Astrocyte (in vitro differentiated cells and primary cell): ENCODE measurements at places on chromosomes 2 and 18.

- DNase-seq, result peak; percentile 10
Observed at GRCh38 chr2:29844713-29845326, 76.6 kb downstream of the ALK start.

- DNase-seq, result peak; percentile 39
Observed at GRCh38 chr18:74342416-74343043, 26.9 kb downstream of the C18orf63 start.

DNA sequence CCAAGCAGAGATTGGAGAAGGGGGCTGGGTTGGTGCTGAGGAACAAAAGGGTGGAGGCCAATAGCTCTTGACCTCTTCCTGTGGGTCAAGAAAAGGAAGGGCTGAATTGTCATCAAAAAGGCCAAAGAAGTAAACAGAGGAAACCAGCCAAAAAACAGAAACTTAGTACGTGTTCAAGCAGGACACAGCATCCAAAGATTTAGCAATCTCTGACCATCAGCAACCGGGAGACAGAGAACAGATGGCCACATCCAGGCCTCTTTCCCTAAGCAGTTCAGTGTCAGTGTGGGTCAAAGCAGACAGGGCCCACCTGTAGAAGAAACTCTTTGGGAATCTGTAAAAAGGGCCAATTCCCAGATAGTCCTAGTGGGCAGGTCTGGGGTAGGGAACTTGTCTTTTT is 2.9 kb downstream of the DNPEP start:
- no peak for DNase-seq

- no peak for DNase-seq
Observed at GRCh38 chr2:183283209-183283608, 159.0 kb downstream of the NUP35 start.

DNA sequence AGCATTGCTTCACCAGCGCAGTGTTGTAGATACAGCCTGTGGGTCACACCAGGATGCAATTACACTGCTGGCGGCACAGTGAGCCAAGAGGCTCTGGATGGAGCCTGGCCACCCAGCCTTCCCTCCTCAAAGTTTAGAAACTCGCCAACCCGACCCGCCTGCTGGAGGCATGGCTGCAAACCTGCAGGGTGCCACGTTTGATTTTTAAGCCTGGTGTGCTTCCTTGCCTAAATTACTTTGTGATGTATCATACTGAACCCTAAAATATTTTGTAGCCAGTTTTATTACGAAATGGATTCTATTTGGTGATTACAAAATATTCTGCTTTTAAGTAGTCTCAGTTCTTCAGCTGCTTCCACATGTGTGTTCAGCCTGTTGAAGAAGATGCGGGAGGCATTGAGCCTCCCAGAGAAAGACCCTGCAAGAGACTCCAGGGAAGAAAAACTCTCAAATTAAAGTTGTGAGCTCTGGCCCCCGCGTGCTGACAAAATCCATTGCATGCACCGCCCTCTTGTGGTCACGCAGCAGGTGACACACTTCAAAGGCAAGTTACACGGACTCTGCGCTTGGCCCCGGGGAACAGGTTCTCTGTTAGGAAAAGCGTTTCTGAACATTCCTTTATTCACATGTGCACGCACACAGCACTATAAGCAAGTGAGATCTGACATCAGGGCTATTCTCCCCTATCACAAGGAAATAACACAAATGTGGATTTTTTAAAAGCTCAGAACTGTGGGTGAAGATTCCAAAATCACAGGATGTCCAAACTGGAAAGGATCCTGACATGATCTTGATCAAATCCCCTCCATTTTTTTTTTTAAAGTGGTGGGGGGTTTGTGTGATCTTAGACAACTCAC is 63.0 kb upstream of the TWIST2 start:
- peak; percentile 29 for DNase-seq

- peak; percentile 50 for DNase-seq
Observed at GRCh38 chr2:223887127-223887526, 49.7 kb upstream of the AP1S3 start.

- no peak for DNase-seq
Observed at GRCh38 chr2:200795028-200795440, 16.7 kb upstream of the BZW1 start.

DNA sequence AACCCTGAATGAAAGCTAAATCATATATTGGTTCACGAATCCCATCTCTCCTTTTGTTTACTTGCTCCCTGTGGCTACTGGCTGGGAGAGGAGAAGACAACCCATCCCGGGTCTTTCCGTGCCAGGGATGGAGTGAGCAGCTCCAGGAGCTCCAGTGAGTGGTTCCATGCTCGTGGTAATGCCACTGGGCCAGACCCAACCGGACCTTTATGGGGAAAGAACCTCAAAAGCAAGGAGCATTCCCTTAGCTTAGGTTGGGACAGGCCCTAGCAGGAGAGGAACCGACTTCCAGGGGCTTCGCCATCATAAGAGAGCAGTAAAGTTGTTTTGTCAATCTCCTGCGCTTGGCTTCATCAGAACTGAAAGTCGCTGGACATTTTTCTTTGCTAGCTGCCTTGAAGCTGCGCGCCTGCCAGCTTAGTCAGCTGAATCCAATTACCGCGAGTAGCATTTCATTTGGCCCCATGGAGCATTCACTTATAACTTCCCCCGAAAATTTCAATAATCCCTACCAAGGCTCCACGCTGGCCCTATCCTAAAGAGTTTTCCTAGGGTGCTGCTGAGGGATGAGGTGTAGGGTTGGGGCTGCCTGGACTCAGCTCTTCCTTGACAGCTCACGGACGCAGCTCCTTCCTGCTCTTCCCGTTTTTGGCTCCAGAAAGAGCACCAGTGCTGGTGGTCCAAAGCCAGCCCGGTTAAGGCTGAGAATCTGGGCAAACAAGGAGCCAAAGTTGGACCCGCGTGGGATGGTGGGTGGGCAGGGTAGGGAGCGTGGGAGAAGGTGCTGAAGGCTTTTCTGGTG is 4.9 kb downstream of the HOXD3 start:
- DNase-seq, result peak; percentile 88

DNA sequence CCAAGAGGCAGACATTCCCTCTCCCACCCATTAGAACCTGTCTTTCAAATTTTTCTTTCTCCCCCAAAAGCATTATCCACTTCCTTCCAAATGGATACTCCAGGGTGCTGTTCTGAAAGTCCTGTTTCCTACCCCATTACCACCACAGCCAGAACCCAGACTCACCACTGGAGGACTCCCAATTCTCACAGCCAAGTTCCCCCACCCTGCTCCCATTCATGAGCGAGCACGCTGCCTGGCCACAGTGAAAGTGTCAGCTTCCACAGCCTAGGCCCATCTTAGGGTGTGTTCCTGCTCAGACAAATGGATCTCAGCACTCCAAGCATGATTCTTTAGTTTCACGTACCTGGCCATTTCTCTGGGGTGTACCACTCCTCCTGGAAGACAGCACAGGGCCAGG is 3.8 kb upstream of the ANKRD53 start:
- no peak for DNase-seq

- DNase-seq, result peak; percentile 91
Observed at GRCh38 chr2:67846370-67847070, 216.3 kb downstream of the C1D start.

DNA sequence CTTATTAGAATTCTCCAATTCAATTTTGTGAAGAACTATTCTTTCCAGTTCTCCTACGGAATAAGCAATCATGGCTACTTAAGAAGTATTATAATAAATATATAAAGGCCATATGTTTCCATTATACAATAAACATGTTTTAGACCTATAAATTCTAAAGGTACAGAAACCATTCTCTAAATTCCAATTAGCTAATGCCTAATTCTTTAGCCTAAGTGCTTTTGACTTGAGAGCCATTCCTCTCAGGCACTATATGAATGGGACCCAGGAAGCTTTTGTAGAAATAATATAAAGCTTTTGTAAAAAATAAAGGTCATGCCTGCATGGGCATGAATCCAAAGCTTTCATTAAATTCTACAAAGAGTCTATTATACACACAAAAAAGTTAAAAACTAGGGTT is 161.0 kb upstream of the UNC80 start:
- DNase-seq, result no peak

- no peak for DNase-seq
Observed at GRCh38 chr2:241030883-241031282, 32.5 kb downstream of the SNED1 start.

GRCh38 chr18:54444319-54444914 is 86.7 kb downstream of the C18orf54 start:
- peak; percentile 31 for DNase-seq

DNA sequence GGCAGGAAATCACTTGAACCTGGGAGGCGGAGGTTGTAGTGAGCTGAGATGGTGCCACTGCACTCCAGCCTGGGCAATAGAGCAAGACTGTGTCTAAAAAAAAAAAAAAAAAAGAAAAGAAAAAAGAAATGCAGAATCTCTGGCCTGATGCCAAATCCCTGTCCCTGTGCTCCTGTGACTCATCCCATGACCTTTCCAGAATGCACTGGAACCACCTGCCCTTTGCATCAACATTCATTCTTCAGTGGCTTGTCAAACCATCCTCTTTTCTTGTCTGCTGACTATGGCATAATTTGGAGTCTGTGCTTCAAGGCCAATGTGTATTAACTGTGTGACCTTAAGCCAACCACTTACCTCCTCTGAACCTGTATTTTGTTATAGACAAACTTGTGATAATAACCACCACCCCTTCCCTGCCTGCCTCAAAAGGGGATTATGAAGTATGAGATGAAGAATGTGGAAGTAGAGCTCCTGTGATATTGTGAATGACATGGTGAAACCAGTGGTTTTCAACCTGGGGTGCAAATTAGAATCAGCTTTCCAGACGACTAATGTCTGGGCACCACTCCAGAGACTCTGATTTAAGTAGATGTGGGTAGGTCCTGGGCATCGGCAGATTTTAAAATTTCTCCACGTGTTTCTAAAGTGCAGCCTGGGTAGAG is 189.3 kb downstream of the CLIP4 start:
- DNase-seq, result no peak

- DNase-seq, result no peak
Observed at GRCh38 chr2:82494739-82495138, 1964.3 kb downstream of the SUCLG1 start.

- DNase-seq, result no peak
Observed at GRCh38 chr2:164242409-164242808, 378.9 kb downstream of the GRB14 start.

DNA sequence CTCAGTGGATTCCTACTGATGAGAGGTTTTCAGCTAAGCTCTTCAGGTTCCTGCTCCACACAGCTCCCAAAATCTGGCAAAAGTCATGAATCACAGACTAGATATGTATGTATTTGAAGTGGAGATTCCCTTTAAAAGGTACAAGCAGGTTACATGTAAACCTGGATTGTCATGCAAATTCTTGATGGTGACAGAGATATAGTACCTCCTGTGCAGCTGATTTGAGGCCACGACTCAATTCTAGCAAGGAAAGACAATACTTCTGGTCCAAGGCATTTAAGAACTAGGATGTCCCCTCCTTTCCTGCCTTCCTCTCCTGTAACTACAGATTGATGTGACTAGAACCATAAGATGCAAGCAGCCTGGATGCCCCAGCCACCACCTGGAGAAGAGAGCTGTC is 55.0 kb downstream of the GORASP2 start:
- no peak for DNase-seq

DNA sequence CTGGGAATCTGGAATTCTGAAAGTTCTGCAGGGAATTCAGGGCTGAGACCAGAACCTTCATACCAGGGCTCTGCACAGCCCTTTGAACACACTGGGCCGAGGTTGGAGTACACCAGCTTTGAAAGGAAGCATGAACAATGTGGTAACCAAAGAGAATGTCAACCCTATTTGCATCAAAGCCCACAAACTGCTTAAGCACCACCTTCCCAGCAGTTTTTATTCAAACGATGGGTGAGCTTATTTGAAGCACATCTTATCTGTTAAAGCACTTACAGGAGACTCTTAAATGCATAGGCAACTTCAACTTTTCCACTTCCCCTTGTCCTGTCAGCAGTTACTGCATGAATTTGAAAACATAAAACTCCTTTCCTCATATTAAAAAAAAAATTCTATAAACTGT is 96.6 kb downstream of the TXNL1 start:
- no peak for DNase-seq

DNA sequence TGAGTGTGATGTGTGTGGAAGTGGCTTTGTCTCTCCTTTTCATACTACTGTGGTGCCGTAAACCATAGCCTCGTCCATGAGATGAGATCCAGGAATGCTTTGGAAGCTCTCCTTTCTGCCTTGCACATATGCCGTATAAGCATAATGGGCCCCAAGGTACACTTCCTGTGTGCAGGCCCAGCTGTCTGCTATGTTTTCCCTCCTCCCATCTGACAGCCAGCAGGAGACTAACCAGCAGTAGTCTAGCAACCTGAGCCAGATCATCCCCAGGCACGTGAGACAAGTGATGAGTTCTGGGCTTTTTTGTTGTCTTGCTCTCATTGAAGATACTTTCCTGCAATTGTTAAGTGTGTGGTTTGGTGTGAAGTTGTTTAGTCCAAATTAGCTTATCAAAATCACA is 555.5 kb upstream of the LRRTM4 start:
- no peak for DNase-seq

GRCh38 chr2:12199491-12200211 is 453.2 kb downstream of the LPIN1 start:
- no peak for DNase-seq

DNA sequence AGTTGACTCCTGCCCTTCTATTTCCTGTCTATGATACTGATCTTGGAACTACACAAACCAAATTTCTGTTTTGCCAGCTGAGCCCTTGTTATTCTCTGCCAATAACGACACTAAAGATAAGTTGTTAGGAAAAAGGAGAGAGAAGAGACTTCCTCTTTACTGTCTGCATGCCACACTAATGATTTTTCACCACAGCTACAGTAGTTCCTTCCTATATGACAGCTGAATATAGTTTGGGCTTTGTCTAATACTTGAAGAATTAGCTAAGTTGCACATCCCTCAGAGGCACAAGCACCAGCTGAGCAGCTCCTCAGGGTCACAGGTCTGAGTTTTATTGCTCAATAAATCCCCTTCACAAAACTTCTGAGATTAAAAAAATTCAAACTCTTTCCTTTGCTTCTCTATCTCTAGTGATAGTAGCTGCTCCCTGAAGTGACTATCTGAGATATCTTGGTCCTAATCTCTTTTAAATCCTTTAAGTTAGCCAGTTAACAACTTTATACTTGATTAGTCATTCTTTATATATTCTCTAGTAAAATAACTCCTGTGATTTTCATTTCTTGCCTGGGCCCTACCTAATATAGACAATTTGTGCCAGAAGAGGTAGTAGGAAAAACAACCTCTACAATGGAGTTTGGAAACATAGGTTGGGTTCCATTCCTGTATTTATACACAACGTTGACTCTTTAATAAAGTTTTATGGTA is 253.0 kb upstream of the CNTNAP5 start:
- no peak for DNase-seq

- DNase-seq, result no peak
Observed at GRCh38 chr2:86189782-86190416, 5.4 kb downstream of the IMMT start.

DNA sequence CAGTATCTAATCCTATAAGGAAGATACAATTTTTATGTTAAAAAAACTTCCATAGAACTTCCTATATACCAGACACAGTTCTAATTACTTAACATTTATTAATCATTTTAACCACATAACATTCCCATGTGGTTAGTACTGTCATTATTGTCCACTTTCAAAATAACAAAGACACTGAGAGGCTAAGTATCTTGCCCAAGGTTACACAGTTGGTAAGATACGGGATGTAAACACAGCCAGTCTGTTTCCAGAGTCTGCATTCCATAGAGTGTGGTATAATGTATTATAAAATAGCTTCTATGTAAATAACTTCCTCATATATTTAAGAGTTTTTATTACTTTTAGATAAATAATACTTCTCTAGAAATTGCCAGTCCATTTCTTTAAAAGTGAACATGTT is 383.3 kb upstream of the ETAA1 start:
- no peak for DNase-seq
